ENCODE measurements at places on chromosomes 7 and 10.
A peak's percentile ranks its signal among the peaks of the same experiment; 100 is the strongest.

DNA sequence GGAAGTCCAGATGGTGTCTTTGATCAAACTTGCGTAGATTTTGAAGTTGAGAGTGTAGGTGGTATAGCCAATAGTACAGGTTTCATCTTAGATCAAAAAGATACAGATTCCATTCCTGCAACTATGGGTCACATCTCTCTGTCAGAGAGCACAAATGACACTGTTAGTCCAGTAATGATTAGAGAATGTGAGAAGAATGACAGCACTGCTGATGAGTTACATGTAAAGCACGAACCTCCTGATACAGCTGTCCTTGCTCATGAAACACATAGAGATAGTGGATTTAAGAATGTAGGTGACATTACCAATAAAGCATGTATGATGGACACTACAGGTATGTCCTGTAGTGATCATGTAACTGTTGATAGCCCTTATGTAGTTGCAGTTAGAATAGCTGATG is 59.1 kb downstream of the LOXL4 start:
- DNase-seq: no peak

GRCh38 chr7:17939606-17940301 is 540 bp downstream of the SNX13 start:
- peak; percentile 65 for DNase-seq

DNA sequence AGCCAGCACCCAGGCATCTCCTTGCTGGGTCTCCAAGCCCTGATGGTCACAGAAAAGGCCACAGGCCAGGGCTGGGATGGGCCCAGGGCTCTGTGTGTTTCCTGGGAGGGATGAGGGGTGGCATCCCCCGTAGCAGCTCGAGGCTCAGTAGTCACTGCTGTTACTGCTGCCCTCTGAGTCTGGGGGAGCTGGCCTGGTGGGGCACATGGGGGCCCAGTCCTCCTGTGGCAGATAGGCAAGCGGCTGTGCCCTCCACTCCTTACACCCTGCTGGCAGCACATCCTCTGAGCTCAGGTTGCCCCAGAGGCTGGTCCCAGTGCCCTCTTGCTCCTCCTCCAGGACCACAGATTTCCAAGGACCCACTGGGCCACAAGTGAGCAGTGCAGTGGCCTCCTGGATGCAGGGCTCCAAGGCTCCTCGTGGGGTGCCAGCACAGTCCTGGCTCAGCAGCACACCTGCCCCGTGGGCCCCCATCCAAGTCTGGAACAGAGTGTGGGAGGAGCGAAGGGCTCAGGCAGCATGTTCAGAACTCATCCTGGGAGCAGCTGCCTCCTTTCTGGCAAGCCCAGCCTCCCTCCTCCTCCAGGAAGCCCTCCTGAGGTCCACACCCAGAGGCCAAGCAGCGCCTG is 31.5 kb upstream of the TUBB8 start:
- DNase-seq: no peak

DNA sequence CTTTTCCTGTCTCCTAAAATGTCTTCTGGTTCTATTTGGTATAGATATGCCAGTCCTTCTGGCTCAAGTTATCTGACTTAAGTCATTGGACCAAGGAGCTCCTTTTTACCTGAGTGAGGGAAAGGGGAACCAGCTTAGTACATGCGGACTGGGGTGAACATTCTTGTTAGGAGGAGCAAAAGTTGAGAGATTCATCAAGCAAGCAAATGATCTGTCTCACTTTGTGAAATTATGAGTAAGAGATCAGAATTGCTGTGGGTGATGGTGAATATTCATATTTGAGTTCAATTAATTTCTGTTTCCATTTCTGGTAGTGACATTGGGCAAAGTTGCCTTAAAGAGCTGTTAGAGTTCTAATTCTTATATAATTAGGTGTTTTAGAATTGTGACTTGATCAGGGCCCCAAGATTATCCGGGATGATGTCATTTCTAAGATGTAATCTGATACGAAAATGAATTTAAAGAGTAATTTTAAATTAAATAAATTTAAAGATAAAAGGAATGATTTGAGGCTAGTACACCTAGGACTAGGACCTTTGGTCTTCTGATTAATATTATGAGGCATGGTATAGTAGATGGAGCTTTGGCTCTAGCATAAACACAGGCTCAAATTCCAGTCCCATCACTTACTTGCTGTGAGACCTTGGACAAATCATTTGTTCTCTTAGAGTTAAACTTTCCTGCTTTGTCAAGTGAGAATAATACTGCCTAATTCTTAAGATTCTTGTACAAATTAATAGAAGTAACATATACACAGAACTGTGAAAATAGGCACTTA is 60.4 kb upstream of the STRIP2 start:
- no peak for DNase-seq

GRCh38 chr10:63173468-63174232 is 40.5 kb downstream of the NRBF2 start:
- DNase-seq: no peak

DNA sequence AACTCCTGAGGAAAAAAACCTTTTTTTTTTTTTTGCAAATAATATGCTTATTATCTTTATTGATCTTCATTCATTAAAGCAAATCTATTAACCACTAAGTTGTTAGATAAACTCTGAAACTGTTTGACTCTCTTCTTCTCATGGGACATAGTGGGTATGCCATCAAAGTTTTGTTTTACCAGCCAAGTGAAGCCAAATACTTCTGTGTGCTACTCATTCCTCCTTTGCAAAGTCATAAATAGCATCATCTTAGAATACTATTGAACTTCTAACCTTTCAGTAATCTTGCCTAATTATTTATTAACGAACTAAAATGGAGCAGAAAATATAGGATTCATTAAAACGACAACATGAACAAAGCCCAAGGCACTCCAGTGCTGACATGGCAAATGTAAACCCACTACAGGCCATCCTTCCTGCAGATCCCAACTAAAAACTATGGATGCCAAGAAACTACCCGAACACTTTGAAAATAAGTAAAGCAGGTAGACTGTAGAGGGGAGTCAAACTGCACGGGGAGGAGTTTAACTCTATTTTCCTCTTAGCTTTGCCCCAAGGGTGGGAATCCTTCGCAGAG is 61.2 kb upstream of the ODAD2 start:
- no peak for DNase-seq

- no peak for DNase-seq
Observed at GRCh38 chr10:115063701-115064658, 29.2 kb upstream of the ATRNL1 start.

DNA sequence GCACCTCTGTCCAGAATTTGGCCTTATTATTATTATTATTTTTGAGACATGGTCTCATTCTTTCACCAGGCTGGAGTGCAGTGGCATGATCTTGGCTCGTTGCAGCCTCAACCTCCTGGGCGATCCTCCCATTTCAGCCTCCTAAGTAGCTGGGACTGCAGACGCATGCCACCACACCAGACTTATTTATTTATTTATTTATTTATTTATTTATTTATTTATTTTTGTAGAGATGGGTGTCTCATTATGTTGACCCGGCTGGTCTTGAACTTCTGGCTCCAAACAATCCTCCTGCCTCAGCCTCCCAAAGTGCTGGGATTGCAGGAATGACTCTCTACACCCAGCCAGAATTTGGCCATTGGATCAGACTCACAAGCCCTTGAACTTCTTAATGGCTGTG is 6.4 kb downstream of the BLNK start:
- DNase-seq: no peak

DNA sequence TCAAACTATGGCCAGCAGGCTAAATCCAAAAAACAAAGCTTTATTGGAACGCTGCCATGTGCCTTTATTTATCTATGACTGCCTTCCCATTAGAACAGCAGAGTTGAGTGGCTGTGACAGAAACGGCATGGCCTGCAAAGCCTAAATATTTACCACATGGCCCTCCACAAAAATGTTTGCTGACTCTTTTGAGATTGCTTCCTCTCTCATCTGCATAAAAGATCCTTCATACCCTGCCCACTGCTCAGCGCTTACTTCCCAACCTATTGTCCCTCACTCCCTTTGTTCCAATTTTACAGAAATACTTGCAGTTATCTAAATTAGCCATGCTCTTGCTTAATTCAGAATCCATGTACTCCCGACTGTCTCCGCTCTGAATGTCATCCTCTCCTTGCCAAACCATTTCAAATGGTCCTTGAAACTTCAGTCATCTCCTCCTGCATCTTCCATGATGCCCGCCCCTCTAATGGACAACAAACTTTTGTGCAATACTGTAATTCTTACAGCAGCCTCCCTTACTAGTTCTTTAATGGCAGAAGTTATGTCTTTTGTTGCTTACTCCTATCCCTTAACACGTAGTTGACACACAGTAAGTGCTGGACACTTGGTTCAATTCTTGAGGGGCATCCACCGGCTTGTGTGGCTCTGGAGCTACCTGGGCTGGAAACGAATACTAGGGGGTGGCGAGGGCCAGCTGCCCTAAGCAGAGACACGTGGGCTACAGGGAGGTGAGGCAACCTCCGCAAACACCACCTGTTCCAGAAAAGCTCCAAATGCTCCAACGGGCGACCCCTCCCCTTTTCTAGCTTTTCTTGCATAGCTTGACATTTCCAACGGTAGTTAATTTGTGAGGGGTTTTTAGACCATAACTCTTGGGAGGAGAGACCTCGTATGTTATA is 832 bp downstream of the XRCC2 start:
- no peak for DNase-seq

- DNase-seq: no peak
Observed at GRCh38 chr7:127782654-127783559, 130.9 kb downstream of the SND1 start.

GRCh38 chr10:91512458-91512857 is 102.3 kb downstream of the HECTD2 start:
- no peak for DNase-seq

- DNase-seq: no peak
Observed at GRCh38 chr7:126690104-126690503, 562.6 kb downstream of the GRM8 start.

- no peak for DNase-seq
Observed at GRCh38 chr7:141709749-141710148, 1.6 kb downstream of the WEE2 start.

Data from RWPE2 (cell line).